MCF 10A (cell line): ENCODE measurements at places on chromosomes 11 and 22. TPM values are rescaled to one million over a fixed set of nuclear protein-coding genes. Genes with fewer than 3 reads are reported as not detected.
A peak's percentile ranks its signal among the peaks of the same experiment; 100 is the strongest.

DNA sequence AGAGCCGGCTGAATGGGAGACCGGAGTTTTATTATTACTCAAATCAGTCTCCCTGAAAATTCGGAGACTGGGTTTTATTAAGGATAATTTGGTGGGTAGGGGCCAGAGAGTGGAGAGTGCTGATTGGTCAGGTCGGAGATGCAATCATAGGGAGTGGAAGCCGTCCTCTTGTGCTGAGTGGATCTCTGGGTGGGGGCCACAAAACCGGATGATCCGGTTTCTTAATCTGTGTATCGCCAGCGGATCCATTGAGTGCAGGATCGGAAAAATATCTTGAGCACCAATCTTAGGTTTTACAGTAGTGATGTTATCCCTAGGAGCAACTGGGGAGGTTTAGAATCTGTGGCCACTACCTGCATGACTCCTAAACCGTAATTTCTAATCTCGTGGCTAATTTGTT lies 886 bp upstream of the NIPSNAP1 start:
- no peak for DNase-seq
- H3K27me3 ChIP-seq: no peaks in the 10 kb centered on the region
- H3K36me3 ChIP-seq: no peaks in the 10 kb centered on the region
- peaks cover 5% of the 10 kb centered on the region for H3K4me1 ChIP-seq

DNA sequence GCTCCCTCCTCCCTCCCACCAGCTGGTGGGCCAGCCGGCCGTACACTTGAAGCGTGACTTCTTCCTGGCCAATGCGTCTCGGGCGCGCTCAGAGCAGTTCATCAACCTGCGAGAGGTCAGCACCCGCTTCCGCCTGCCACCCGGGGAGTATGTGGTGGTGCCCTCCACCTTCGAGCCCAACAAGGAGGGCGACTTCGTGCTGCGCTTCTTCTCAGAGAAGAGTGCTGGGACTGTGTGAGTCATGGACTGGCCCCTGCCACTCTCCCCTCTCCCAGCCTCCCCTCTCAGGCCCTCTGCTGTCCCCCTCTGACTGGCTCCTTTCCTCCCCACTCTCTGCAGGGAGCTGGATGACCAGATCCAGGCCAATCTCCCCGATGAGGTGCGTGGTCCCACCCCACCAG lies 24.7 kb downstream of the CAPN1 start:
- no peak overlapping the region for H3K27ac ChIP-seq
- H3K27me3 ChIP-seq: no peaks in the 10 kb centered on the region
- no peak overlapping the region for H3K4me3 ChIP-seq
- peaks cover 72% of the 10 kb centered on the region for H3K36me3 ChIP-seq

- H3K4me3 ChIP-seq: no peak overlapping the region
- H3K4me1 ChIP-seq: peaks cover 55% of the 10 kb centered on the region
- no peak for DNase-seq
- H3K27ac ChIP-seq: peak overlapping the region; percentile 90
Observed at GRCh38 chr11:122181372-122181771, 65.4 kb upstream of the BLID start.

DNA sequence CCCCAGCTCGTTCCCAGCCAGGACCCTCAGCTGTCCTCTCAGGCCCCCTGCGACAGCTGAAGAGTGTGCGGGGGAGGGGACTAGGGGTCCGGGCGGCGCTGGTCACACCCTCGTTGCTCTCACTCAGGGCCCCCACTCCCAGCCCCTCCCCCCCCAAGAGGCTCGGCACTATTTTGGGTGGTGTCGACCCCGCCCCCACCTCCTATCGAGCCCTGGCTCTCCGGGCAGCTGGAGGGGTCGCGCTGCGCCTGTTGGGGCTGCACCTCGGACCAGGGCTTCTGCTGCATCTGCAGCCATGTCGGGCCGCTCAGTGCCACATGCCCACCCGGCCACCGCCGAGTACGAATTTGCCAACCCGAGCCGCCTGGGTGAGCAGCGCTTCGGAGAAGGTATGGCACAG lies at the start of gene HSPB2:
Gene HSPB2 (plus strand): TSS at position 200 of the 400 bp plus-strand sequence. CDS start 96 bp downstream, at position 296.
- H3K4me1 ChIP-seq: peaks cover 18% of the 10 kb centered on the region
- peak within 1 kb of the TSS; percentile 86 for H3K27ac ChIP-seq
- H3K36me3 ChIP-seq: no peaks in the 10 kb centered on the region
- H3K27me3 ChIP-seq: no peaks in the 10 kb centered on the region
- H3K4me3 ChIP-seq: peak within 1 kb of the TSS; percentile 41

The ACRV1 gene
- total RNA-seq: not detected in 2 replicates

- no peaks in the 10 kb centered on the region for H3K27me3 ChIP-seq
- no peak overlapping the region for H3K4me3 ChIP-seq
- H3K36me3 ChIP-seq: no peaks in the 10 kb centered on the region
- DNase-seq: no peak
- H3K4me1 ChIP-seq: no peaks in the 10 kb centered on the region
- no peak overlapping the region for H3K27ac ChIP-seq
Observed at GRCh38 chr11:25057861-25058260, 561.0 kb downstream of the LUZP2 start.

GRCh38 chr11:16460508-16460907 lies 104.2 kb upstream of the SOX6 start:
- H3K27ac ChIP-seq: no peak overlapping the region
- no peak overlapping the region for H3K4me3 ChIP-seq
- no peaks in the 10 kb centered on the region for H3K4me1 ChIP-seq

GRCh38 chr11:13054278-13054677 lies 45.2 kb downstream of the RASSF10 start:
- H3K27me3 ChIP-seq: no peaks in the 10 kb centered on the region
- no peak overlapping the region for H3K27ac ChIP-seq
- H3K36me3 ChIP-seq: no peaks in the 10 kb centered on the region
- H3K4me1 ChIP-seq: peaks cover 35% of the 10 kb centered on the region

The MPEG1 gene
- total RNA-seq: not detected in 2 replicates

DNA sequence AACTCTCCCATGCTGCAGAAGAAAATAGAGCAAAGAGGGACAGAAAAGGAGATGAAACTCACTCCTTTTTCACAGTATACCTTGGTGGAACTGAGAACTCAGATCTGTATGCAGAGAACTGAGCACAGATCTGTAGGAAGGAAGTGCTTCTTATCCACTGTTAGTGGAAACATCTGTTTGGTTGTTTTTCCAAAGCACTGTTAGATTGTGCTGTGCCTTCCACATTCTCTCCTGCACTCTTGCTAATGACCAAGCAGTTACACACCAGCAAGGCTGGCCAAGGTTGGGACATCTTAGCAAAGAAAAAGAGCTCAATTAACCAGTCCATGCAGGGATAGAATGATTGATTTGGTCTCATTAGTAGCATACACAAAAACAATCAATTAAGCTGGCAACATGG lies 20.1 kb upstream of the SIK2 start:
- H3K36me3 ChIP-seq: no peaks in the 10 kb centered on the region
- H3K27me3 ChIP-seq: no peaks in the 10 kb centered on the region
- no peaks in the 10 kb centered on the region for H3K4me1 ChIP-seq
- DNase-seq: no peak
- no peak overlapping the region for H3K4me3 ChIP-seq
- no peak overlapping the region for H3K27ac ChIP-seq

GRCh38 chr11:105979997-105980703 lies 41.9 kb downstream of the MSANTD4 start:
- no peaks in the 10 kb centered on the region for H3K27me3 ChIP-seq
- H3K36me3 ChIP-seq: no peaks in the 10 kb centered on the region
- no peak overlapping the region for H3K4me3 ChIP-seq
- no peak for DNase-seq
- no peak overlapping the region for H3K27ac ChIP-seq

DNA sequence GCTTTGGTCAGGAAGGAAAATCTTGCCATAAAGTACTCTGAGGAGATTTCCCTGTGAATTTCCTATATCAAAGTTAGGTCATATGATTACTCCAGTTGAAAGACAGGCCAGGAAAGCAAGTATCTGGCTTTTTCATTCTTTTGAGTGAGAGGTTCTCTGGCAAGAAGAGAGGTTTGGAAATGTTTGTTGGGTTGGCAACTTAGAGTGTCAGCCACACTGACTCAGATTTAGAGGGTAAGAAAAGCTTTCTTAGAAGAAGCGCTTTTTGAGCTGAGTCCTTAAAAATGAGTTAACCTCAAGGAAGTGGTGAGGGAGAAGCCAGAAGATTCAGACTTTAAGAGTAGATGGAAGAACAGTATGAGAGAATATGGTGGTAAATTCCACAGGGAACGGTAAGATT lies 86.1 kb upstream of the BDNF start:
- no peak for DNase-seq
- no peaks in the 10 kb centered on the region for H3K4me1 ChIP-seq
- H3K27ac ChIP-seq: no peak overlapping the region
- H3K4me3 ChIP-seq: no peak overlapping the region

- H3K27ac ChIP-seq: peak overlapping the region; percentile 63
- H3K4me3 ChIP-seq: no peak overlapping the region
- peaks cover 11% of the 10 kb centered on the region for H3K4me1 ChIP-seq
- H3K36me3 ChIP-seq: peaks cover 88% of the 10 kb centered on the region
- no peaks in the 10 kb centered on the region for H3K27me3 ChIP-seq
Observed at GRCh38 chr22:38733724-38734381, 21.9 kb downstream of the SUN2 start.

- H3K27me3 ChIP-seq: no peaks in the 10 kb centered on the region
- H3K36me3 ChIP-seq: no peaks in the 10 kb centered on the region
Observed at GRCh38 chr11:102546923-102547471, 16.4 kb upstream of the MMP7 start.

The NLRP10 gene
- total RNA-seq: 0.42 and 1.3 TPM in 2 replicates

- H3K4me1 ChIP-seq: peaks cover 47% of the 10 kb centered on the region
- H3K27me3 ChIP-seq: no peaks in the 10 kb centered on the region
- no peak overlapping the region for H3K27ac ChIP-seq
- no peak overlapping the region for H3K4me3 ChIP-seq
Observed at GRCh38 chr22:37179622-37180420, 8.2 kb downstream of the C1QTNF6 start.

GRCh38 chr11:65708451-65708850 lies 3.6 kb upstream of the KAT5 start:
- H3K27me3 ChIP-seq: no peaks in the 10 kb centered on the region
- H3K4me1 ChIP-seq: no peaks in the 10 kb centered on the region
- no peak overlapping the region for H3K4me3 ChIP-seq
- no peak overlapping the region for H3K27ac ChIP-seq
- peaks cover 17% of the 10 kb centered on the region for H3K36me3 ChIP-seq
- DNase-seq: no peak

DNA sequence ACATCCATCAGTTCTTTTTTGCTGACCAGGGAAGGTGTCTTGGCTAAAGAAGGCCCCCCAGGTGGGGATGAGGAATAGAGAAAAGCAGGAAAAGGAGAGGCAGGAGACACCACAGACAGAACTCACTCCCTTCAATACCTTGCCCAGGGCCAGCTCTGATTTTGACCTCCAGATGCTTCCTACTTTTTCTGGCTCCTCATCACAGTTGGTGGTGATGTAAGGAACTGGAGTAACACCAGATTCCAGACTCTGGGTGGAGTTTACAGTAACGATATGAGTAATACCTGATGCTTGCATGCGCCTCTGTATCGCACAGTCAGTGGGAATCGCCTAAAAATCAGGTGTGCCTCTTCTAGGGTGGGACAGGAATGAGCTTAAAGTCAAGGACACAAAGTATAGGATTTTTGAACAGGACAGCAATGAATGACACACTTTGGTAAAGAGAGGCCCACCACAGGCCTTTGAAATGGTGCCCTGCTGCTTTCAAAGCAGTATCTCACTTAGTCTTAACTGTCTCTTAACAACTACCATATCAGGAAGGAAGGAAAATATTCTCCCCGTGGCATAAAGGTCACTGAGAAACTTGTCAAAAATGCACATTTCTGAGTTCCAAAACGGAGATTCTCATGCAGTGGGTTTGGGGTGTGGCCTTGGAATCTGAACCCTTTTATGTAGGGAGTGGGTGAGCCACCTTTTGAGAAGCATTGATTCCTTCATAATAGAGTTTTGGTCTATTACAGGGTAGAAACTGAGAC lies 140.8 kb downstream of the SNX19 start:
- H3K4me1 ChIP-seq: peaks cover 34% of the 10 kb centered on the region
- no peaks in the 10 kb centered on the region for H3K27me3 ChIP-seq
- peaks cover 4% of the 10 kb centered on the region for H3K36me3 ChIP-seq

GRCh38 chr11:420054-420910 lies 5.5 kb upstream of the SIGIRR start:
- no peaks in the 10 kb centered on the region for H3K36me3 ChIP-seq
- H3K27ac ChIP-seq: no peak overlapping the region
- peaks cover 5% of the 10 kb centered on the region for H3K4me1 ChIP-seq
- H3K27me3 ChIP-seq: no peaks in the 10 kb centered on the region

DNA sequence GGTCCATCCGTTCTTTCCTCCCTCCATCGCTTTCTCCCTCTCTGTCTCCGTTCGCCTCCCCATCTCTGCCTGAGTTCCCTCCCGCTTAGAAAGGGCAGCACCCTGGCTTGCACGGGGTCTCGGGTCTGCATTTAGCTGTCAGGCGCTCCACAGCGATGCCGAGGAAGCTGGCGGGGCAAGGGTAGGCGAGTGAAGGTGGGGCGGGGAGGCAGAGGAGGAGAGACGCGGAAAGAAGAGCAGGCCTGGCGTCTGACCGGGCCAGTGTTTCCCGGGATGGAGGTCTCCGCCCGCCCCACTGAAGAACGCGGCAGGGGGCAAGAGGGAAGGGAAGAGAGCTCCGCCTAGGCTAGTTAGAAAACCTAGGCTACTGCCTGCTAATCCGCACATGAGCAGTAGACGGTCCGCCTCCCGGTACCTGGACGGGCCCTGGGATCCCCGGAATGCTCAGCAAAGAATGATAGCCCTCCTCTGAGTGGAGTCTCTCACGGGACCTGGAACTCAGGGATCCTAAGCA lies 3922.5 kb upstream of the OR11H1 start:
- no peaks in the 10 kb centered on the region for H3K4me1 ChIP-seq
- H3K27me3 ChIP-seq: no peaks in the 10 kb centered on the region
- H3K4me3 ChIP-seq: no peak overlapping the region
